ENCODE measurements at places on chromosomes 5 and 9.

DNA sequence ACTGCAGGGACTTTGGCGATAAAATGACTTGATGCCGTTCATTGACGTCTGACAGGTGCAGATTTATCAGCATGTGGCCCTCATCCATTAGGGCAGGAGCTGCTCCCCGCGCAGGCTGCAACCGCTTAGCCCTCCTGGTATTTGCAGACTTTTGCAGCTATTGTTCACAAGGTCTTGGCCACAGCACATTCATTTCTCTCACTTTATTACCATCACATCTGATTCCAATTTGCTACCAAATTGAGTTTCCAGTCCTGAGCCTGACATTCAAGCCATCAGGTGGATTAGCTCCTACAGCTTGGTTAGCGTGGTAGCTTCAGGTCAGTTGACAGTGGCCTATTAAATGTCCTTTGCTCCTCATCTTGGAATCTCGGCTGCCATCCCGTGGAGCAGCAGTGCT, 299.2 kb downstream of the CD180 start:
- no peak for DNase-seq

GRCh38 chr9:4196376-4196775, 103.5 kb downstream of the GLIS3 start:
- DNase-seq: no peak

DNA sequence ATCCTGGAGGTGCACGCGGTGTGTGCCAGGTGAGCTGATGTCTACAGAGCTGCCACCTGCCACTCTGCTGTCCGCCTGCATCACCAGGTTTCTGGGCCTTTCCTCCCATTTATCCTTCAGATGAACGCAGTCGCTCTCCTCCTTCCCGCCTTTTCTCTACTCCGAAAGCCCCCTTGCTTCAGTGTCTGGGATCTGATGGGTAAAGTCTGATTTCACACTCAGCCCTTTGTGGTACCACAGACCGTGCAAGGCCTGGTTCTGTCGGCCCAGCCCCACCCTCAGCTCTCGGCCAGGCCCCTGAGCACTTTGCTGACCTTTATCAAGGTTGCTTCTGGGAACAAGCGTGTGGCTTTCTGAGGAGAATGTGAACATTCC, 32.5 kb downstream of the GLT6D1 start:
- DNase-seq: no peak

DNA sequence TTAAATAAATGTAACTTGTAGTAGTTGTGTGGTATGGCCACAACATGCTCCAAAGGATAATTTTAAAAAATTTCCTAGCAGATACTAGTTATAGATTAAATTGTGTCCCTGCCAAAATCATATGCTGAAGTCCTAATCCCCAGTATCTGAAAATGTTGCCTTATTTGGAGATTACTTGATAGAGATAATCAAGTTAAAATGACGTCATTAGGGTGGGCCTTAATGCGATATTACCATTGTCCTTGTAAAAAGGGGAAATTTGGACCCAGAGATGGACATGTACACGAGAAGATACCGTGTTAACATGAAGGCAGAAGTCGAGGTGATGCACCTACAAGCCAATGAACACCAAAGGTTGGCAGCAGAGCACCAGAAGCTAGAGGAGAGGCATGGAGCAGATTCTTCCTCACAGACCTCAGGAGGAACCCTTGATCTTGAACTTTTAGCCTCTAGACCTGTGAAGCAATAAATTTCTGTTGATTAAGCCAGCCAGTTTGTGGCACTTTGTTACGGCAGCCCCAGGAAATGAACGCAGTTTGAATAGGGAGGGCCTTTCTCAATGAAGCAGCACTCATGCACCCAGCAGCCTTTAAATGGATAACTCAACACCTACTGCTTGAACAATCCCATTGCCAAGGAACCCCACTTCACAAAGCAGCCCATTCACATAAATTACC, 148.9 kb downstream of the ARHGAP26 start:
- no peak for DNase-seq

DNA sequence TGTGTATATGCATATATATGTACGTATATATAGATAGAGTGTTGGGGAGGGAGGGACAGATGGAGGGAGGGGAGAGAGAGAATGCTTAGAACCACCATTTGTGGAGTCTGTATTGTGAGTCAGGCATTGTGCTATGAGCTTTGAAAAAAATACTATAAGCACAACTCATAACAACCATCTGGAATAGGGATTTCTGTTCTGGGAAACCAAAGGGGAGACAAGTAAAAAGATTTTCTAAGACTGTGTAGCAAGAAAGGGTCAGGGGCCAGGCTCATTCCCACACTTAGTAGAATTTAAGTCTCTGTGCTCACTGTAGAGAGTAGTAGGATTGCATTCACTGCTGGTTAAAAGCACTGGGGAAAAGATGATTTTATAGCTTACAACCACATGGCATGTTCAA, 202.3 kb upstream of the SGCD start:
- no peak for DNase-seq

- no peak for DNase-seq
These were observed 35.2 kb downstream of the DCAF10 start for GRCh38 chr9:37835821-37836220.

DNA sequence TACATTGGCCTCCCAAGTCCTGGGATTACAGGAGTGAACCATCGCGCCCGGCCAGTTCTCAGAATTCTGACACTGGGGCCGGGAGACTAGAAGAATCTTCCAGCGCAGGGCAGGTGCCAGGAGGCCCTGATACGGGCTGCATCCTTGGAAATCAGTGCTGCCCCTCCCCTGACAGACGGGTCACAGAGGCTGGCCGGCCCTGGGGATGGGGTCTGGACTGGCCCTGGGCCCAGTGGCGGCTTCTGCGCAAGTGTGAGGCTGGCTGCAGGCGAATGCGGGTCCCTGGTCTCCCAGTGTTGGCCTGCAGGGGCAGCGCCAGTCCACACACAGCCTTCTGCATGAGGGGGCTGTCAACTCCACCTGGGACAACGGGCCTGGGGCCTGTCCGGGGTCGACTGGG, 831 bp upstream of the TBC1D9B start:
- peak; percentile 11 for DNase-seq

- DNase-seq: no peak
These were observed 274.2 kb upstream of the SMC2 start for GRCh38 chr9:103819936-103820335.

GRCh38 chr5:171093598-171093997, 215.4 kb upstream of the TLX3 start:
- DNase-seq: no peak

GRCh38 chr9:137319739-137320551, 17.9 kb upstream of the NRARP start:
- no peak for DNase-seq

- no peak for DNase-seq
These were observed 567.7 kb downstream of the CAAP1 start for GRCh38 chr9:26324786-26325443.

GRCh38 chr5:119022017-119022745, 33.8 kb upstream of the DTWD2 start:
- no peak for DNase-seq
